Glutamatergic neuron (in vitro differentiated cells): ENCODE measurements at places on chromosomes 1 and 21. TPM values are rescaled to one million over a fixed set of nuclear protein-coding genes. Genes with fewer than 3 reads are reported as not detected.
A peak's percentile ranks its signal among the peaks of the same experiment; 100 is the strongest.

DNA sequence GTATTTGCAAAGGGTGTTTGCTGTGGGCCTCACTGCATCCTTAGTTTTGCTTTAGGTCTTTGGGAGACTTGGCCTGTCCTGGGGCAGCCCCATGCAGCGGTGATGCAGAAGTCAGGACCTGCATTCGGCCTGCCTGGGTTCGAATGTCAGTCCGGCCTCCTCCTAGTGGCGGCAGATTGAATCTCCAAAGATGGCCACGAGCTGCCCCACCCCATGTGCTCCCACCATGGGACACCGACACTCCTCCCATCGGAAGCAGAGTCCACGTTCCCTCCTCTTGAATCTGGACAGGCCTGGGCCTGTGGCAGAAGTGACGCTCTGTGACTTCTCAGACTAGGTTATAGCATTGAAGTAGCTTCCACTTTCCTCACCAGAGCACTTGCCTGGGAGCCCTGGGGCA lies 16.3 kb upstream of the NPPB start:
- H3K27me3 ChIP-seq, result peaks cover 3% of the 10 kb centered on the region
- no peak overlapping the region for H3K27ac ChIP-seq
- no peak for DNase-seq
- H3K4me1 ChIP-seq, result no peaks in the 10 kb centered on the region

DNA sequence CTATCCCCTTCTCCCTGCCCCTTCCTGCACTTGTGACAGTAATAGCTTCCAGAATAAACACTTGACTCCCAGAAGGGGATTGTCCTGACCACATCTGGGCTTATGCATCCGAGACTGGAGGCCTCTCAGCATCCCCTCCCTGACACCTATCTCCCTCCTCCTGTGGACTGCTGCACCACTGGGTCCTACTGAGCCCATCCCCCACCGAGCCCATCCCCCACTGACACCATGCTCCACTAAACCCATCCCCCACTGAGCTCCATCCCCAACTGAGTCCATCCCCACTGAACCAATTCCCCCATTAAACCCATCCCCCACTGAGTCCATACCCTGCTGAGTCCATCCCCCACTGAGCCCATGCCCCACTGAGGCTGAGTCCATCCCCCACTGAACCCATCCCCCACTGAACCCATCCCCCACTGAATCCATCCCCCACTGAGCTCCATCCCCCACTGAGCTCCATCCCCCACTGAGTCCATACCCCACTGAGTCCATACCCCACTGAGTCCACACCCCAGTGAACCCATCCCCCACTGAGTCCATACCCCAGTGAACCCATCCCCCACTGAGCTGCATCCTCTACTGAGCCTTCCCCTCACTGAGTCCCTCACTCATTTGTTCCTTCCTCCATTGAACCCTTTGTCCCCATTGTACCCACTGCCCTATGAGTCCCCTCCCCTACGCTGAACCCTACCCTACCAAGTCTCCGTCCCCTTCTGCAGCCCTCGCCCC lies 5.6 kb downstream of the PDZK1IP1 start:
- H3K4me1 ChIP-seq, result peaks cover 14% of the 10 kb centered on the region
- peaks cover 9% of the 10 kb centered on the region for H3K27me3 ChIP-seq
- H3K27ac ChIP-seq, result no peak overlapping the region
- no peak for DNase-seq

GRCh38 chr1:109298666-109299557 lies 7.9 kb downstream of the MYBPHL start:
- no peaks in the 10 kb centered on the region for H3K27me3 ChIP-seq
- DNase-seq, result no peak
- no peak overlapping the region for H3K27ac ChIP-seq
- peaks cover 5% of the 10 kb centered on the region for H3K36me3 ChIP-seq
- H3K4me3 ChIP-seq, result no peak overlapping the region
- peaks cover 24% of the 10 kb centered on the region for H3K4me1 ChIP-seq

DNA sequence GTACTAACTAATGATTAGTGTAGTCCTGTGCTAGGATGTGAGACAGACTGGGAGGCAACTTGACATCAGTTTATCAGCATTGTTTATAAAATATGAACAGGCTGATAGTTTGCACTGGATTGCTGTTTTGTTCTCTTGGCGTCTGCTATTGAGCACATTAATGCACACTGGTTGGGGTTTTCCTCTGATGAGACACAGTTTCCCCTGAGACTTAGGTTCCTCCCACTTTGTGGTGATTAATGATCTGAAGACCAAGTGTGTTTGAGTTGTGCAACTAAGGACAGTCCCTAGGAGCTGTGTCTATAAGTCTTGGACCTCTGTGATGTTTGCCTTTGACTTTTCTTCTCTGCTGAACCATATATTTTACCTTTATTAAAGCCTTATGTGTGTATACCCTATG lies 1015.4 kb downstream of the AMY1C start:
- H3K4me3 ChIP-seq, result peak overlapping the region; percentile 21
- H3K27me3 ChIP-seq, result peaks cover 8% of the 10 kb centered on the region
- no peak overlapping the region for H3K27ac ChIP-seq
- DNase-seq, result no peak
- H3K36me3 ChIP-seq, result no peaks in the 10 kb centered on the region
- peaks cover 39% of the 10 kb centered on the region for H3K4me1 ChIP-seq

Gene FAM72B
- total RNA-seq, result 2.1 TPM

GRCh38 chr1:2300851-2301606 lies 72.9 kb downstream of the SKI start:
- peak; percentile 59 for DNase-seq
- peaks cover 11% of the 10 kb centered on the region for H3K4me1 ChIP-seq
- H3K27me3 ChIP-seq, result peaks cover 15% of the 10 kb centered on the region
- no peaks in the 10 kb centered on the region for H3K36me3 ChIP-seq
- peak overlapping the region; percentile 66 for H3K27ac ChIP-seq

- H3K27ac ChIP-seq, result no peak overlapping the region
- peaks cover 4% of the 10 kb centered on the region for H3K27me3 ChIP-seq
- no peak for DNase-seq
- no peaks in the 10 kb centered on the region for H3K36me3 ChIP-seq
- H3K4me3 ChIP-seq, result no peak overlapping the region
Measured at GRCh38 chr1:19089524-19089923, 120.5 kb downstream of the UBR4 start.

DNA sequence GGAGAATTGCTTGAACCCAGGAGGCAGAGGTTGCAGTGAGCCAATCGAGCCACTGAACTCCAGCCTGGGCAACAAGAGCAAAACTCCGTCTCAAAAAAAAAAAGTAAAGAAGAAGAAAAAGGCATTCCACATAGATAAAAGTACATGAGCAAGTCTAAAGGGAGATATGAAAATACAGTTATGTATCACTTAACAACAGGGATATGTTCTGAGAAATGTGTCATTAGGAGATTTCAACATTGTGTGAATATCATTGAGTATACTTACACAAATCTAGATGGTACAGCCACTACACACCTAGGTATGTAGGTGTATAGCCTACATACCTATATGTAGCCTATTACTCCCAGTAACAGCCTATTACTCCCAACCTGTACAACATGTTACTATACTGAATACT lies 12.7 kb downstream of the ARNT start:
- no peak for DNase-seq
- no peak overlapping the region for H3K27ac ChIP-seq
- no peak overlapping the region for H3K4me3 ChIP-seq
- H3K27me3 ChIP-seq, result no peaks in the 10 kb centered on the region

- H3K27me3 ChIP-seq, result peaks cover 5% of the 10 kb centered on the region
- no peak for DNase-seq
- no peaks in the 10 kb centered on the region for H3K36me3 ChIP-seq
Measured at GRCh38 chr1:232905331-232906034, 44.9 kb upstream of the NTPCR start.

DNA sequence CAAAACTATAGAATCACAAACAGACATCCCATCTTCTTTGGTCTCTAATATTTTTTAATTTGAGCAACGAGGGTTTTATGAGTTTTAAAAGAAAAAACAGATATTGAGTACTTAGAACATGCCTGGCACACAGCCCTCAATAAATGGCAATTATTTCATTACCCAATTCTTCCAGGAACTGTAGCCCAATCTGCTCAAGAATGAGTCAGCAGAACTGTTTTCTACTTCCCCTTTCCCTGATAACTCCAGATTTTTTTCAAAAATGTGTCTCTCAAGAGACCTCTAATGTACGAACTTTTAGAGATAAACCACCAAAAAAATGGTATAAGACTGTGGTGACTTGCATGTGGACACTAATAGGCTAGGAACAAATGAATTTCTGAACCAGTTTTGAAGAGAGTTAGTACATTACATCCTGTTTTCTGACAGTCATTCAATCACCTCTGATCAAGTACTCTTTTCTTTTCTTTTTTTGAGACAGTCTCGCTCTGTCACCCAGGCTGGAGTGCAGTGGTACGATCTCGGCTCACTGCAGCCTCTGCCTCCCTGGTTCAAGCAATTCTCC lies 11.5 kb downstream of the ABL2 start:
- H3K36me3 ChIP-seq, result no peaks in the 10 kb centered on the region
- no peak overlapping the region for H3K4me3 ChIP-seq
- H3K27ac ChIP-seq, result no peak overlapping the region
- no peaks in the 10 kb centered on the region for H3K27me3 ChIP-seq
